Natural killer cell treated with Interleukin-12 subunit alpha and Interleukin-12 subunit beta and Interleukin-15 and Interleukin-18, amount 100 ng/mL, for 72 hours (primary cell): ENCODE measurements at places on chromosomes 1 and 21.

DNA sequence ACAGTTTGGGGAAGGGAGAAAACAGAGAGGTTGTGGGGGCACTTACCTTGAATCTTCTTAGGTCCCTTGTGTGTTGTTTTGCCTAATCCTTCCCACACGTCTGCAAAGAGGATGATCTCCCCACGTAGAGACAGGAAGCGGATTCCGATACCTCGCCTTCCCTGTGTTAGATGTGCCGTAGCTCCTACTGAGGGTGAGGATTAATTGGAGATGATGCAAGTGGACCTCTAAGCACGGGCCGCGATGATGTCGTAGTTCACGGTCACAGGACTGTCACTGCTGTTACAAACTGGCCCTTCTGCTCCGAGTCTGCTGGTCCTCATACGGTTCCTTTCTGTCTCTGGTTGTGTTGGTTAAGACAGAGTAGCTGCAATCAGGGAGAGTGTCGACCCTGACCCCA is 27.7 kb downstream of the GALNT2 start:
- DNase-seq = peak; percentile 10

DNA sequence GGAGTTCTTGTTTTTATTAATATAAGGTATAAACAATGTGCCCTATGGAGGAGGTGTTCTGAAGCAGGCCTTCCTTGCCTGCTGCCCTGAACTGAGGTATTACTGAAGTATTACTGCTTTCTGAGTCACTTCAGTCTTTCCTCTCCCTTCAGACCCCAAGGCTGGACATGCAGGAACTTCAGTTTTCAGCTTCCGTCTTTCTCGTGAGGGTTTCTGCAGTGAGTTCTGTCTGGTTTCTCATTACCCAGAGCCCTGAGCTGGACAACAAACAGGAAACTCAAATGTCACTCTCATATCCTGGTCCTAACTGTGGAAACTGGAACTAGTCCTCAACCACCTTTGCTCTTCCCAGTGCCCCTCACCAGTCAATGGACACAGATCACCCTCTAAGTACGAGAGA is 46.8 kb downstream of the ELAVL4 start:
- no peak for DNase-seq

DNA sequence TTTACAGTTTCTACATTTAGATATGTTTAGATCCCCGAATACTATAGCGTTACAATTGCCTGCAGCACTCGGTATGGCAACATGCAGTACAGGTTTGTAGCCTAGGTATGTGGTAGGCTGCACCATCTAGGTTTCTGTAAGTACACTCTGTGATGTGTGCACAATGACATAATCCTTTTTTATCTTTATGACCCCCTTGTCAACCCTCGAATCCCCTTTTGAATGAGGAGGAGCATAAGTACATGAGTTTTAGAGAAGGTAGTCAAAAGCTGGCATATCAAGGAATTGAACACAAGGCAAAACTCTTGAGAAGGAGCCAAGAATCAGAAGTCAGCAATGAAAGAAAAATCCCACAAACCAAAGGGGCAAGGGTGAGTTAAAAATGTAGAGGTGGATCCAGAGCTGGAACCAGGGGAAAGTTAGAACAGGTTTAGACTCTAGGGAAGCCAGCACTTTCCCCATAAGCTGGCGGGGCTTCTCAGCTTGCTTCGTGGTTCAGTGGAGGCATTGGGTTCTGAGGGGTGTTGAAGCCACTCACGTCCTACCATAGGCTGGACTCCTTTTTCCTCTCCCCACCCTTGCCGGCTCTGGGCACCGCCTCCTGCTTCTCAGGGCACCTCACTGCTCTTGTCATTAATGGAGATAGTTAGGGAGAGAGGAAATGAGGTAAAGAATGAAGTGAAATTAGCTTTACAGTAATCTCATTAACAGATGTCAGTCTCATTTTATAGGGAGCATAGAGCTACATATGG is 31.3 kb downstream of the OLFML3 start:
- DNase-seq = no peak

DNA sequence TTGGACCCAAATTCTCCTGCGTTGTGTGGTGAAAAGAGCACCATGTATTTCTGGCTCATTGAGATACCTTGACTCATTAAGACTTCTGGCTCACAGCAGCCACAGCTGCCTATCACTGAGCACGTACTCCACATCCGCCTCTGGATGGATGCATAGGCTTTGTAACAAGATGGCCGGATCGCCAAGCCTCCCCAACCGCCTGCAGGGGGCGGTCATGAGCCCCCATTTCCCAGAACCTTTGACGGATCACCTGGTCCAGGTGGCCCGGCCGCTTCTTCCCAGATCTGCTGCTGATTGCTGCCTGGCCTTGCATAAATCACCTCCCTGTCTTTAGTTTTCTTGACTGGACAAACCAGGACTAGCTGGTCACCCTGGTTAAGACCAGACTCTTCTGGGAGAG is 156.5 kb upstream of the KLHDC7A start:
- no peak for DNase-seq
